Type B pancreatic cell (in vitro differentiated cells): ENCODE measurements at places on chromosomes 16 and 17.

- no peak for DNase-seq
These were observed 6.4 kb upstream of the CRK start for GRCh38 chr17:1462164-1463112.

DNA sequence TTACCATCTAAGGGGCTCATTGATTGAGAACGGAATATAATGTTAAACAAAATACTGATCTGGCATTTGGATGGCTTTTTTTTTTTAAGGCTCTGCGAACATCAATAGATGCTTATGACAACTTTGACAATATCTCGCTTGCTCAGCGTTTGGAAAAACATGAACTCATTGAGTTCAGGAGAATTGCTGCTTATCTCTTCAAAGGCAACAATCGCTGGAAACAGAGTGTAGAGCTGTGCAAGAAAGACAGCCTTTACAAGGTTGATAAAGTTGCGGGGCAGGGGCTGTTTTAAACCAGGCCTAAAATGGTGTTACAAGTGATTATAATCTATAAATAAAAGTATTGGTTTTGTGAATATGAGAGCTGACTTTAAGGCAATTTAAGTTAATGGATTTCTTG, 22.3 kb downstream of the PTRH2 start:
- DNase-seq: no peak

- no peak for DNase-seq
These were observed 29.6 kb downstream of the C16orf82 start for GRCh38 chr16:27096375-27096774.

- peak; percentile 20 for DNase-seq
These were observed 6.7 kb upstream of the TOB1 start for GRCh38 chr17:50872710-50873424.

DNA sequence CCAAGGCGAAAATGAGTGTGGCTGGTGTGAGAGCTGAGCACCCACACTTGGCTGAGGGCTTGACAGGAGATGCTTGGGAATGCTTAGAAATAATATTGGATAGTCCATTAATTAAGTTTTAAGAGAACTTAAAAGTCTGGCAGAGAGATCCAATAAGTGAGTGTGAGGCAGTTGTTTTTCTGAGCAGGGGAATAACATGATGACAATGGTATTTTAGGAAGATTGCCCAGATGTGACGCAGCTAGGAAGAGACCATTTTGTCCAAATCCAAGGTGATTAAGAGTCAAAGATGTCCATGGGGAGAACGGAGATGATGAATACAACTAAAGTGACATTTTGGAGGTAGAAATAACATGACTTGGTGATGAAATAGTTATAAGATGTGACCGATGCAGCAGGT, 102.8 kb upstream of the AXIN2 start:
- no peak for DNase-seq

GRCh38 chr16:4481526-4481925, 5.3 kb downstream of the HMOX2 start:
- DNase-seq: no peak

DNA sequence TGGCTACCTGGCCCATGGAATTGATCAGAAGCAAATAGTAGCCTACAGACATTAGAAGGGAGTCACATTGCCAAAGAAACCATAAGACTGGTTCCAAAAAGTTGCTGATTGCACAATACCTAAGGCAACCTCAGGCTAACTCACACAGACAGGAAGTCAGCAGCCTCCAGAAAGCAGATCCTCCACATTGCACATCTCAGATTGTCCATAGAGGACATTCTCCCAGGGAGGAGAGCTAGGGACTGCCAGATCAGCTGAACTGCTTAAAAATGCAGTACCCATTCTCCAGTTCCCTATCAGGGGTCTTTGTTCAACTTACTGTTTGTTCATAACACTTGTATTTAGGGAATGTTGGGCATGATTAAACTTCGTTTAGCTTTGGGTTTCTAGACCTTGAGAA, 4.2 kb downstream of the CCL3 start:
- no peak for DNase-seq

DNA sequence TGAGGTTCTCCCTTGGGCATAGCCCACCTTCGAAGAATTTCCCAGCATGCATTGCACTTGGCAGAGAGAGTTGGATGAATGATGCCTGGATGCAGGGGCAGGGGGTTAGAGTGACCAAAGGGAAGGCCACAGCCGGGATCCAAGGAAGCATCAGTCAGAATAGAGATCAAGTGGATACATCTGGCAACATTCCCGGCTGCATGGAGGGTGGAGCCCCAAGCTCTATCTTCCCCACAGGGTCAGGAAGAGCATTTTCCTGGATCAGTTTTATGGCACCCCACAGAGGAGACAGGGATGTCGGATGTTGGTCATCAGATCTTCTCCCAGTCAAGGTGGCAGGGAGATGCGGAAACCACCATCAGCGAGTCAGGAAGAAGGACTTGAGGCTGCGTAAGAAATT, 13.0 kb downstream of the PIRT start:
- no peak for DNase-seq

DNA sequence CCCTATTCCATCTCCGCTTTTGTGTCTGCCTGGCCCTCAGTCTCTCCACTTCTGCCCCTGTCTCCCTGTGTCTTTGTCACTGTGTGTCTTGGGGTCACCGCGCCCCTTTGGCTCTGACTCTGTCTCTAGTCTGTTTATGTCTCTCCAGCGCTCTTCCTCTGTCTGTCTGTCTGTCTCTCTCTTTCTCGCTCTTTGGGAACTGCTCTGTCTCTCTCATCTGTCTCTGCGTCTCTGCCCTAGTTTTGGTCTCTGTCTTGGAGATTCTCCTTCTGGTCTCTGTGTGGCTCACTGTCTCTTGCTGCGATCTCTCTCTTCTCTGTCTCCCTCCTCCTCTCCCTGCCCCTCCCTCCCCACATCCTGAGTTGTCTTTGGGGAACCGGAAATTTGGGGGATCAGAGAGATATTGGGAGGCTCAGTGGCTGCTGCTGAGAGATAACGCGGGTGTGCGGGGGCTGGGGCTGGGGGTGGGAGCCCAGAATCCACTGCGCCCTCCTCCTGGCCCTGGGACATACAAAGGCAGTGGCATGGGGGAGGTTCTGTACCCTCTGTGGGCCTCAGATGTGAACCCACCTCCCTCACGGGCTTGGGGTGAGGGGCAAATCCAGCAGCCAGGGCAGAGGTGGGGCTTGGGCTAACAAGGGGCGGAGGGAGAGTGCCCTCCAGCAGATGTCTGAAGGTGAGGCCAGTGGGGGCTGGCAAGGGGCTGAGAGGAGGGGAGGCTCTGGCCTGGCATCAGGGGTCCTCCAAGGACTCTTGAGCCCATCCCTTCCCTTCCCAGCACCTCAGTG, 24.4 kb downstream of the LAT start:
- no peak for DNase-seq

DNA sequence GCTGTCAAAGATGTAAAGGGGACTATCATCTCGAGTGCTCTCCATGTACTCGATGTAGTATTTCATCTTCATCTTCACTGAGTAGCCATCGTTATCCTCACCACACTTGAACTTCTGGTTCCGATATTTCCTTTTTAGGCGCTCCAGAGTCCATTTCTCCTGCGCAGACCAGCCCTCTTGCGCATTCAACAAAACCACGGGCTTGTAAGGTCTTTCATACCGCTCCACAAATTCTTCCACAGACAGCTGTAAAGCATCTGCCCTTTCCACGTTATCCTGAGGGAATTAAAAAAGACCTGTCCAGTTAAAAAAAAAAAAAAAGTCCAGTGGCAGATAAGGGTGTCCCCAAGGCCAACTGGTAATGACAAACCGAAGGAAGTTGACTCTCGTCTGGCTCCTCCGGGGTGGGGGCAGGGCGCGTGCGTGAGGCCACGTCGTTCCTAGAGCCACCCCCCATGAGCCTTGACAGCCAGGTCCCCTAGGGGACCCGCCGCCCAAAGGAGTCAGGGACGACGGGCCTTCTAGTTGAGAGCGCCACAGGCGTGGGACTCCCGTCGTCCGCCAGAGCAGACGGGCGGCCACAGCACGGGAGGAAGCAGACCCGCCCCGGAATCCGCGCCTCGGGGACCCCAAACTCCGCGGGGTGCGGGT, 701 bp downstream of the JMJD6 start:
- DNase-seq: no peak

GRCh38 chr16:81521141-81521626, 76.6 kb downstream of the CMIP start:
- DNase-seq: no peak

- no peak for DNase-seq
These were observed 17.5 kb downstream of the MAP3K14 start for GRCh38 chr17:45299361-45299760.

DNA sequence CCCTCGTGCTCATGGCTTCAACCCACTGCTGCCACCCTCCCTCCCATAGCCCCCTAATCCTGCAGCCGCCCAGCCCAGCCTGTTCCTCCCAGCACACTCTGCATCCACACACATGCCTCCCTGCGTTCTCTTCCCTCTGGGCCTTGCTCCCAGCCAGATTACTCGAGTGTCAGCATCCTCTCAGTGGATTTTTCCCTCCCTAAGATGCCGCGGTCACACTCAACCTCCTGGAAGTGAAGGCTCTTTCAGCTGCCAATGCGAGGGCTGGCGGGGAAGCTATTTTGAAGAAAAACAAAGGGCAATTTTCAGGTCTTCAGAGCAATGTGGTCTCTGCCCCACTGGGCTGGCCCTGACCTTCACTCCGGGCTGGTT, 23.2 kb upstream of the CACNG5 start:
- DNase-seq: no peak

- no peak for DNase-seq
These were observed 12.5 kb downstream of the C17orf78 start for GRCh38 chr17:37388266-37388665.

- no peak for DNase-seq
These were observed 48.7 kb downstream of the CPPED1 start for GRCh38 chr16:12754824-12755543.

DNA sequence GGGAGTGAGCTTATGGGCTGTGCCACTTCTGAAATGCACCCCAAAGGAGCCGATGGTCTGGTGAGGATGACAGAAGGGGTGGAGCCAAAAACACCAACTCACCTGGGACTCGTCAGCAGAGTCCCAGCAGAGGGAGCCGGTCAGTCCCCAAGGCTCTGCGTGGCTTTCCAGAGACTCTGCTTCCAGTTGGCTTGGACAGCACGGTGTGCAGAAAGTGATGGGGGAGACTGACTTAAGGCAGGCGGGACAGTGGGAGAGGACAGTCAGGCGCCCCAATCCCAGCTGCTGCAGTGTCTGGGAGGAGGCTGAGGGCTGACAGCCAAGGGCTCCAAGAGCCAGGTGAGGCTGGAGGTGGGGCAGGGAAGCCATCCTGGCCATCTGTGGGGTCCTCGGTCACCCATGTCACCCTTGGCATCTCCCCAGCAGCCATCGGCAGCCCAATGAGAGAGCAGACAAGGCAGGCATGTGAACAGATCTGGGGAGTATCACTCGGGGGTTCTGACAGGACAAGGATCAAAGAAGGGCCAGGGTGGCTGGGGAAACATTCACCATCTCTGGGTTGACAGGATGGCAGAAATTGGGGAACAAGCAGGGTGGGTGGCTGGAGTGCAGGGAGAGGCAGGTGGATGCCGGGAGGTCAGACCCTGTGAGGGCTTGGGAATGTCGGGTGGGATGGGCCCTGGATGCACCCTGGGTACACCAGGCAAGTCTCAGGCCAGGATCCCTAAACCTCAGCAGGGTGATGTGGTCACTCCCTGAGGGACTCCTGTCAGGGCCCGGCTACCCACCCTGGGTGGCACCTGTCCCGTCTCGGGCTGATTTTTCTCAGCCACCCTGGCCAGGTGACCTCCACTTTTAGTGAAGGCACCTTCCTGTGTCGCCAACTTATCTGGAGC, 8.9 kb upstream of the KRTAP17-1 start:
- no peak for DNase-seq
